ENCODE measurements at places on chromosomes 5 and 9. TPM values are rescaled to one million over a fixed set of nuclear protein-coding genes. Genes with fewer than 3 reads are reported as not detected.

DNA sequence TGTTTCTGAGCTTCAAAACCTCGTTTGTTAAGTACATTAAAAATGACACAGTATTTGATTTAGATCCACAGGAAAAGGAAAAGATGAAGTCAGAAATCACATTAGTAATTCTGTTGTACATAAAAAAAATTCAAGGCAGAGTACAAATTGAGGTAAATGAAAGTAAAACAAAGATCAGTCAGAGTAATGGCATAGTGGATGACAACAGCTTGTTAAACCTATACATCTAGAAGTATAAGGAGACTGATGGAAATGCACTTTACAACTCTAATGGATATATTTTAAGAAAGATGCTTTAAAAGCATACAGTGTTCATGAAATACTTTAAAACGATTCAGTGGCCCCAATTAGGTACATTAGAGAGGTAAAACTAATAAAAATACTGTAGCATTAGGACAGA, 631.3 kb upstream of the SEMA6A start:
- no peak for DNase-seq

GRCh38 chr9:81459591-81459990, 229.8 kb downstream of the TLE1 start:
- DNase-seq: no peak

DNA sequence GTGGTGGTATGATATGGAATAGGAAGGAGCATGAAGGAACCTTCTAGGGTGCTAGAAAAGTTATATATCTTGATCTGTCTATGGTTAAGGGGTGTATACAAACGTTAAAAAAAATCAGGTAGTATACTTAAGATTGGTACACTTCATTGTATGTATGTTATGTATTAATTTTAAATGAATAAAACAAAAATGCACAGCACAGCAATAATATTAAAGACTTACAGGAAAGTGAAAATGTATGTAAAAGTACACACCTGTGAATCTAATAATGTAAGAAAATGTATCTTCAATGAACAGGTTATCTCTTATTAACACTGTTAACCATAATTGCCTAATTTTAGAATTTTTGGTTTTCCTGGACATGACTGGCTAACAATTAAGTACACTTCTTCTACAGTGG, 77.2 kb downstream of the HMGCR start:
- DNase-seq: no peak

DNA sequence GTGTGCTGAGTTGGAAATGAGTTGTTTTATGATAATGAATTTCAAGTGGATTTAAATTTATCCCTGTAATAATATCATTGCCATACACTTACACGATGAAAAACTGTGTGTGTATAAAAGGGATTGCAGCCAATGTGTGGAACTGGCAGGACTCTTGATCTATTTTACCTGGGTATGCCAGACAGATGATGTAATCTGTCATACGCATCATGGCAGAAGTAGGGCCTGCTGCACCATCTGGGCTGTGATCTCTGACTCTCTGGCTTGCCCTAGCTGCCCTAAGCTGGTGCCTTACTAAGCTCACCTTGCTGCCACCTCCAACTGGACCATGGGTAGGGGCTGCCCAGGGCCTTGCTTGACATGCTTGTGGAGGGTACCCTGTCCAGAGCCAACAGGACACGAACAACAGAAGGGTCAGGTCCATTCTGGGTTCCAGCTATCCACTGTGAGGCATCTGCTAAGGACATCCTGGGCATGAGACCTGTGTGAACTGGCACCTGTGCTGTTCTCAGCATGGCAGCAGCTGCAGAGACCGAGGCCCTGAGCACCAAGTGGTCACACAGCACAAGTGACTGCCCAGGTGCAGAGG, 184.2 kb downstream of the FSTL4 start:
- DNase-seq: no peak

- no peak for DNase-seq
Measured at GRCh38 chr5:93891491-93892480, 150.4 kb upstream of the POU5F2 start.

DNA sequence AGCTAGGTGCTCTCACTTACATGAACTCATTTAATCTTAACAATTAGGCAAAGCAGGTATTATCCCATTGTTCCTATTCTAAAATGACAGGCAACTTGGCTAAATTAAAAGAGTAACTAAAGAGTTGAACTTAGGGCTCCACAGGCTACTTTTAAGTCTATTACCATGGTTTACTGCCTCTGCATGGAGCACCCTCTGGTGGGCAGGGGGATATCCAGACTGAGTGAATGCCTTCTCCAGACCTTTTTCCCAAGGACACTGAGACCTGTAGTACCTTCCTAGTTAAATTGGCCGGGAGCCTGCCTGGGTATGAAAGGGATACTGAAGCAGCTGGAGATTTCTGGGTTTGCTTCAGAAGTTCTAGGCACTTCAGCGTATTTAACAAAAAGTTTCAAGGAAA, 238.1 kb downstream of the ELAVL2 start:
- DNase-seq: no peak

- no peak for DNase-seq
Measured at GRCh38 chr9:136172412-136173079, 32.4 kb downstream of the LHX3 start.

DNA sequence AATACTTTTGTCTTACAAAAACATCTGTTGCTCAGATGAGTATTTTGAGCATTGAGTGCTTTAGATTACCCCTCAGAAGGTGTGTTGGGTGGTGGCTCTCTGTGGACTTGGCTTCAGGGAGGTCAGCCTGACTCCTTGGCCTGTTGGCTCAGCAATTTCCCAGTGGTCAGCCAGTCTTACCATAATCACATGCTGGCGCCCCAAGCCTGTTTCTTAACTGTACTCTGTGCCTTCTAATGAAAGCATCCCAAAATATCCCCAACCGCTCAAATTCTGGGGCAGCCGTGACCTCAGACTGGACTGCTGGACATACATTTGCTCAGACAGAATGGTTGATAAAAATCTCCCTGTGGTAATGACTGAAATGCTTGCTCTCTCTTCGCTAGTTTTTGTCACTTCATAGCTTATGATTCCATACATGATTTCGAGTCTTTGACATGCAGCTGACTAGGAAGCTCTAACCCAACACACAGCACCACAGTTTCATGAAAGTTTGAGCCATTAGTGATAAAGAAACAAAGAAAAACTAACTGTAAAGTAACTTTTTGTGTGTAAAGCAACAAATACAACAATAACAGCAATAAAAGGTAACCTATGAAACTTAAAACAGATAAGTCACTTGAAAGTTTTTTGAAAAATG, 562.2 kb upstream of the MEF2C start:
- no peak for DNase-seq

DNA sequence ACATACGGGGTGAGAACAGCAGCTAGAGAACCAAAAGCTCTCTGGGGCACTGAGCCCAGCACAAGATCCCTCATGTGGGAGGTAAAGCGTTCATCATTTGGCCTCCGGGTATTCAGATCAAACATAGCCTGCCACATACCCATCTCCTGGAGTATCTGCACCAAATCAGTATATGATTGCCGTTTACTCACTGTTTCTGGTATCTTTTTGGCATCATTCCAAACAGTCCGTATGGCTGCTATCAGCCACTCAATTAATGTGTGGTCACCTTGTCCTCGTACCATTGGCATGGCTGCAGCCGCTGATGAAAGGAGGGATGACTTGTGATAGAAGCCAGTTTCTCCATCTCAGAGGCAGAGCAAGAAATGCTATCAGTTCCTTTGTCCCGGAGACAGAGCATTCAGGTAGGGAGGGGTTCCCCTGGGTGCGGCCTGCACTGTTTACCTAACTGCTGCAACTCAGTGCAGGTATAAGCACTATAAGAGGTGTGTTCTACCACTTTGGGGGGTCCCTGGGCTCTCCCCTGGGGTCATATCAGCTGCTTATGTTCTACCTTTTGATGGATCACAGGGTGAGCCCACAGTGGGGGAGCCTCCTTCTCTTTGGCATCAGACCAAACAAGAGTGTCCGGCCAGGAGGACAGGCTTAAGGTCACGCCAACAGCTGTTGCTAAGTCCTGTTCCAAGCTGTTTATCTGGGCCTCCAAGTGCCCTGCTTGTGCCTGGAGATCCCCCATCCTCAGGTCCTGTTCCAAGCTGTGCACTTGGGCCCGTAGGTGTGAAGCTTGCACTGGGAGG, 9.4 kb downstream of the DMAC1 start:
- DNase-seq: no peak

FAM193B gene
- total RNA-seq: 25.4 TPM

GCNT1 gene
- 2.0 TPM for total RNA-seq

TSSK1B gene
- 0.08 TPM for total RNA-seq

WNK2 gene
- total RNA-seq: 123 TPM
